NCI-H1694 treated with DMSO at 0.1 percent for 48 hours (cell line): ENCODE measurements at places on chromosomes 2 and 18.

DNA sequence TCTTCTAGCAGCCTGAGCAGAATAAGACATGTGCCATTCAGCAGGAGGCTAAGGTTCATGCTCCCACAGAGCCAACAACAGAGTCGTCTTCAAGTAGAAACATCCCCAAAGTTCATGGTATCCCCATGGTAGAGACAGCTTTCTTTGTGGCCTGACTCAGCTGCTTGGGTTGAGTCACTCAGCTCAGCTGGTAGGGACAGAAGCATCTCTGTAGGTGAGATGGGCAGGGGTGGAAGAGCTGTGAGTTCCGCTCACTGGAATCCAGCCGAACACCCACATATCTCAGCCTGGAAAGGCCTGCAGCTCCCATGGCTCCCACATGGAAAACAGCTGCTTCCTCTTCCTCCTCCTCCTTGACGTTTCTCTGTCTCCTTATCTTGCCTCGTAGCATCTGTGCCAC lies 792.7 kb downstream of the RNF144A start:
- DNase-seq, result no peak

DNA sequence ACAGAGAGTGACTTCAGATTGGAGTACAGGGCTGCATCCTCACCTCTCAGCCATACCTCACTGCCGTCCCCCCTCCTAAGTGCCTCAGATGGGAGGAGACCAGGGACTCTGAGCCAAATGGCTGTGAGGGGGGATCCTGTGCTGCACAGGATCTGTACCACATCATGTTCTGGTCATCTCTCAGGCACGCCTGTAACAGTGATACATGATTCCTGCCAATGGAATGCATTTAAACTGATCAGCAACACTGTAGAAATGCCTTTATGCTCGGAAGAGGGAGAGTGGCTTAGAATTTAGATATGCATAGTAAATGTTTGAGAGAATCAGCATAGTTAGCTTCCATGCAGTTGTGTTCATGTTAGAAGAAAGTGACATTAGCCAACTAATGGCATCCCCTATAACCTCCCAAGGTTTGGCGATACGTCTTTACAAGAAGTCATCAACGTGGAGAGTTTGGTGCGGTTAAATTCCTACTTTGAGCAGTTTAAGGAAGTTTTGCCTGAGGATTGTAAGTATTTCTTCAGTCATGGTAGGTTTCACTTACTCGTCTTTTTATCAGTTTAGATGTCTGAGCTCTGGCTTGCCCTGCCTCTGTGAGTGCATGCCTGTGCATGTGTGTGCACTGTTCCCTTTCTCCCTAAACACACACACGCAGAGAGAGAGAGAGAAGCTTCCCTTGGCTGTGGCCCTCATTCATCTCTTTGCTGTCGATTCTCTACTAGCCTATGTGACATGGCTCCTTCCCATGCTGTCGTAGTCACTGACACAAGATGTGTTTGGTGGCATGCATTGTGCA lies 40.0 kb downstream of the COA5 start:
- DNase-seq, result no peak

DNA sequence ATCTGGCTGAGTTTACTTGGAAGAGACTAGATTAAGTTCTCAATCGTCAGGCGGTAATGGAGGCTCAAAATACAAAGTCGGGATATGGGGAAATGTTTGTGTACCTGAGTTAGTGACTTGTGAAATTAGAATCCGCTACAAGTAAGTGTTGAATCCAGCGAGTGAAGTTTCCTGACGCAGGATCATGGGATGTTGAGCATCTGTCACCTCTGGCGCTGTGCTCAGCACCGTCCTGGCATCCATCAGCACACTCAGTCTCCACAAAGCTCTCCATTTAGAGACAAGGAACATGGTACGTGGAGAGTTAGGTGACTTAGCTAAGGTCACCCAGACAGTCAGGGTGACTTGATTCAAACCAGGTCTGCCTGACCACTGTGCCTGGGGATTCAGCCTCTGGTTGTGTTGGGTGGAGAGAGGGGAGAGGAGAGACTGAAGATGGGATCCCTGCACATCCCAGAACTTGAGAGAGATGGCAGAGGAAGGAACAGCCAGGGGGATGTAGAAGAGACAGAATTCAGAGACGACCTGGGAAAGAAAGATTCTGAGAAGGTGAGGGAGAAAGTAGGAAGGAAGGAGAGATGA lies 251.2 kb downstream of the ACKR3 start:
- no peak for DNase-seq

DNA sequence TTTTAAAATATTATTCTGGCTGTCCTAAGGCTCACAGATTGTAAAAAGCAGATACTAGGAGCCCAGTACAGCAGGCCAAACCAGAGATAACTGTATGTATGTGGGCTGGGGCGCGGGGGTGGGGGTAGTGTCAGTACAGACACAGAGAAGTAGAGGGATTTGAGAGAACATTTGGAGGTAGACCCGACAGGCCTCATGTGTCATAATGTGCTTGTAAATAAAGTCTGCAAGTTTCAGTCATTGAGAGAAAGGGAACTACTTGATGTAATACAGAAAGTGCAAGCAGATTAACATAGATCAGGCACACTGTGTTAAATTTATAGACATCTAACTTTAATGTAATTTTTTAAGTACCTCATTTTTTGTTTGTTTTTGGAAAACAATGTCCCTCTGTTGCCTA lies 7.4 kb upstream of the POLI start:
- DNase-seq, result no peak

- DNase-seq, result no peak
Observed at GRCh38 chr2:236656166-236656565, 86.5 kb downstream of the ACKR3 start.

DNA sequence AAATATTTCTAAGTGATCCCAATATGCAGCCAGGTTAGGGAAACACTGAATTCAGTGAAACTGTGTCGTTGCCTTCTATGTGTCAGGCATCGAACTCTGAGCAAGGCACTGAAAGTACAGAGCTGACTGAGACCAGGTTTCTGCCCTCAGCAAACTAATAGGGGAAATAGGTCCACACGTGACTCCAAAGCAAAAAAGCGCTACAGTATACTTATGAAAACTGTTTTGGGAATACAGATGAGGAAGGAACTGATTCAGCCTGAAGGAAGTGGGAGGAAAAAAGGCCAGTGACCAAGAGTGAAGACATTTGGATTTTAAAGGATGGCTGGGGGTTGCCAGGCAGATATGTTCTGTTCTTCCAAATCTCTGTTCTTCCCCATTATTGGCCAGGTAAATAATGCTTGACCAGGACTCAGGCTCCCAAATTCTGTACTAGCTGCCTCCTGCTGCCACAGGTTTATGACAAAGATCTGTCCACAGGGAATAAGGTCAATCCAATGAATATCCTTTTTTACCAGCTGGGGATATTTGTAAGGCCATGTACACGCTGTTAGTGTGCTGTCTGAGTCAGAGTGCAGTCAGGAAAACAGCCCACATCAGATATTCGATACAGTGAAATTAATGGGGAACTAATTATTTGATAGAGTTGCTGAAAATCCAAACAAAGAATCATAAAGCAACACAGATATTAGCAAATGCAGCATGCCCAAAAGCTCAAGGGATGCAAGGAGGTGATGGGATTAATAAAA lies 24.5 kb upstream of the INPP4A start:
- DNase-seq, result no peak

GRCh38 chr2:142037066-142037465 lies 93.8 kb downstream of the LRP1B start:
- DNase-seq, result no peak

GRCh38 chr2:3264010-3264744 lies 113.4 kb downstream of the EIPR1 start:
- DNase-seq, result no peak

DNA sequence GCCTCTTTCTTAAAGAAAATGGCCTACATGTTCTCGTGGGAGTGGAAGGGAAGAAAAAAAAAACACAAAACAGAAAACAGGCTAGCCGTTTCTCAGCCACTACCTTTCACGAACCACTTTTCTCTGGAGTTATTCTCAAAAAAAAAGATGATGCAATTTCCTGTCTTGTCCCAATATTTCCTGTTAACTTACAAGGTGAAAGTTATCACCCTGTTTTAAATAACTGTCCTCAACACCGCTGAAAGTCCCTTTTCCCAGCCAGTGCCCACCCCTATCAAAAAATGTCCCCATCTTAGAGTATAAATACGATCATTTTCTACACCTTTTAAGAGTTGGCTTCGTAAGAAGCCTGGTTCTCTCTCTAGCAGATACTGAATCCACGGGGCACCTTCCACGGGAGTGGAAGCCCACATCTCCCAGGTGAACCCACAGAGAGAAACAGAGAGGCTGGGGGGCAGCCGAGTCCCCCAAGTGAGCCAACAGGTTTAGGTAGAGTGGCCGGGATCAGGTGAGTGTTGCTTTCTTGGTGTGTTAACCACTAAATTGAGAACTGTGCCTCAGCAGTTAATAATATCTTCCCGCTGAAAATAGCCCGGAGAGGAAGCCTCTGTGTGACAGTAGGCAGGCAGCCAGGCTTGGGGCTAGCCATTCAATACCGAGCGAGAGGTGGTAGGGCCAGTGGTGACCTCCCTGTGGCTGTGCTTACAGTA lies 15.9 kb downstream of the SMAD7 start:
- DNase-seq, result no peak

GRCh38 chr2:192513575-192513974 lies 318.8 kb upstream of the TMEFF2 start:
- no peak for DNase-seq

- DNase-seq, result no peak
Observed at GRCh38 chr18:46482831-46483230, 174.2 kb downstream of the LOXHD1 start.

- no peak for DNase-seq
Observed at GRCh38 chr18:47975105-47975504, 44.6 kb upstream of the SMAD2 start.

- no peak for DNase-seq
Observed at GRCh38 chr2:47054868-47055267, 100.2 kb downstream of the STPG4 start.

DNA sequence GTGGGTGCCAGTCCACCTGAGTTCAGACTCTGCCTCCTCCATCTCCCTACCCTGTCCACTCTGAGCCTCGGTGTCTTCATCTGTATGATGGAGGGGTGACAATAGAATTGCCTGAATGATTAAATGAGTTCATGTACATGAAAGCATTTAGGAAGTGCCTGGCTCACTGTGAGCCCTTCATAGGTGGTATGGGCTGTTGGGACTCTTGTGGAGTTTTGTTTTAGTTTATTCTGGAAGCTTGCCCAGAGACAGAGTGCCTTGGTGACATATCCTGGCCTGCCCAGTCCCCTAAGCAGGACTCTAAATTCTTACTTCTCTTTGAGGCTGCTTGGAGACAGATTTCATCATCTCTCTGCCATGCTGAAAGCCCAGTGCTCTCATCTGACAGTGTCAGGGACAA lies 24.5 kb upstream of the GIGYF2 start:
- no peak for DNase-seq

DNA sequence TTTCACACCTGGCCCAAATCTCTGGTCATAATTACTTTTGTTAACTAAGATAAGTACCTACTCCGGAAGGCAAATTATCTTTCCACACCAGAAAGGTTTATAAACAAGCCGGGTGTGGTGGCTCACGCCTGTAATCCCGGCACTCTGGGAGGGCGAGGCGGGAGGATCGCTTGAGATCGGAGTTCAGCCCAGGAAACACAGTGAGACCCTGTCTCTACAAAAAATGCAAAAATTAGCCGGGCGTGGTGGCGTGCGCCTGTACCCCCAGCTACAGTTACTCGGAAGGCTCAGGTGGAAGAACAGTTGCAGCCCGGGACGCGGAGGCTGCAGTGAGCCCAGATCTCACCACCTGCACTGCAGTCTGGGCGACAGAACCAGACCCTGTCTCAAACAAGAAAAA lies 2.1 kb downstream of the PUM2 start:
- DNase-seq, result no peak

DNA sequence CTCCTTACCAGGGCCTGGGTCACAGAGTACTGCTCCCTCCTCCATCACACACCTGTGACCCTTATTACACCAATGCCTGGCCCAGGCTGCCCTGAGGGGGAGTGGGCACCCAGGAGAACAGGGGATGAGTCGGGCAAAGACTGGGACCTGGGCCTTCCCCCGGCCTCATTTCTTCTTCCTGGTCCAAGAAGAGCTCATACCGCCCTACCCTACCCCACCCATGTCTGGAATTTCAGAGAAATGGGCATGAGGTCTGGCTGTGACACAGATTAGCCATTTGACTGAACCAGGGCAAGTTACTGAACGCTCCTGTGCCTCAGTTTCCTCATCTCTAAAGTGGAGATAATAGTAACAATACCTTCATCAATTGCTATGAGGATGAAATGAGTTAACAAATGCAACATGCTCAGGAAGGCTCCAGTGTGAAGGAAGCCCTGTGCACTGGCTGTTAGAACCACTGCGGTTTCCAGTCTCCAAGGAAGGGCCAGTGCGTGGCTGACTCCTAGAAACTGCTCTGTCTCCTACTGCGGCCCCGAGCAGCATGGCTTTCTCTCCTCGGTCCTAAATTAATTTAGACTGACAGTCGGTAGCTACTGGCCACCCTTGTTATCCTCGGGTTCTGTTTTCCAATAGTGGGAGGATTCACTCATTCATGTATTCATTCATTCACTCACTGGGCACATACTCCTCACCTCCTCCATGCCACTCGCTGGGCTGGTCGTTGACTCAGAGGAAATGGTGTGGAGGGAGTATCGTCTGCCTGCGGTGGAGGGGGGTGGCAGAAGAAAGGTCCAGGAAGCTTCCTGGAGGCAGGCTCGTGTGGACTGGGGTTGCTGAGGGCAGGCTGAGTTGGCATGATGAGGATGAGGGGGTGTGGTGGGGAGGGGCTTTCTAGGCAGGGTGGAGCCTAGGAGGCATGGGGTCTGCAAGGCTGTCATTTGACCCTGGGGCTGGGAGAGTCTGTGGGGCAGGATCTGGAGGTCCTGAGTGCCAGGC lies 175.6 kb downstream of the GLI2 start:
- no peak for DNase-seq

DNA sequence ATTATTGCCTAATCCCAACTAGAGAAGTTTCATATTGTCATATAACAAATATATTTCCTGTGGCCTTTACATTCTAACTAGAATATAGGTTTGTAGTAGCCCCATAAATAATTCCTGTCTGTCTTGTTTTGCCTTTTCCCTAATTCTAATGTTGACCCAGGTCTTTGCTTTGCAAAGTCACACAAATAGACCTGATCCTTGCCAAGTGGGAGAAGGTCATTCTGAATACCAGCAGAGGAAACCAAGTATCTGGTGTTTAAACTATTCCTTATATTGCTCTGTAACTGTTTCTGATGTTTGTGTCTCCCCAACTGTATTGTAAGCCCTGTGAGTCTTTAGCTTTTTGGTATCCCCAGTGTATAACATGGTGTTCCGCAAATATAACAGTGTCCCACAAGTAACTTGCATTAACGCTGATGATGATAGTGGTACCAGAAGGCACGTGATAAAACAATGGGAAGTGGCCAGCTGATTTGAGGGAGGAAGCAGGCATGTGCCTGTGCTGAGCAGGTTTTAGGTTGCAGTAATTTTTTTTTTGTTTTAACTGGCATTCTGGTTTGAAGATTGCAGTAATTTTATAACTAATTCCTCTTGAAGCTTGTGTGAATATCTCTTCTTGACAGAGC lies 11.1 kb downstream of the HADHB start:
- DNase-seq, result no peak

- no peak for DNase-seq
Observed at GRCh38 chr18:34697233-34697632, 12.9 kb upstream of the DTNA start.

- DNase-seq, result no peak
Observed at GRCh38 chr2:65835975-65836549, 403.7 kb upstream of the SPRED2 start.

- no peak for DNase-seq
Observed at GRCh38 chr2:204225671-204226073, 289.1 kb downstream of the ICOS start.
